ENCODE measurements at places on chromosomes 16 and 17.

DNA sequence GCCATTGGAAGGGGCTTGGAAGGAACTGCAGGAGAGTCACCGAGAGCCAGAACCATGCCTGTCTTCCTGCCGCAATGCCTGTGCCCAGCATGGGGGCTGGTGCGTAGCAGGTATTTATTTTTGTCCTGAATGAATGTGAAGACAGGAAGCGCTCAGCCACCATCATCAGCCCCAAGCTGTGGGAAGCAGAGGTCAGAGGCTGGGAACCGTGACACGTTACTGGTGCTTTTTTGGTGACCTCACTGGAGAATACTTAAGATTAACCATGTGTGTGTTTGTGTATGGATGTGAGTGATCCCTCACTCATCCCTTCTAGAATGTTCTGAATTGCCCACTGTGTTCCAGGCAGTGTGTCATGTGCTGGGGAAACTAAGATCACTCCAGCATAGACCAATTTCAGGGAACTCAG is 343.8 kb downstream of the SNX29 start:
- no peak for DNase-seq

DNA sequence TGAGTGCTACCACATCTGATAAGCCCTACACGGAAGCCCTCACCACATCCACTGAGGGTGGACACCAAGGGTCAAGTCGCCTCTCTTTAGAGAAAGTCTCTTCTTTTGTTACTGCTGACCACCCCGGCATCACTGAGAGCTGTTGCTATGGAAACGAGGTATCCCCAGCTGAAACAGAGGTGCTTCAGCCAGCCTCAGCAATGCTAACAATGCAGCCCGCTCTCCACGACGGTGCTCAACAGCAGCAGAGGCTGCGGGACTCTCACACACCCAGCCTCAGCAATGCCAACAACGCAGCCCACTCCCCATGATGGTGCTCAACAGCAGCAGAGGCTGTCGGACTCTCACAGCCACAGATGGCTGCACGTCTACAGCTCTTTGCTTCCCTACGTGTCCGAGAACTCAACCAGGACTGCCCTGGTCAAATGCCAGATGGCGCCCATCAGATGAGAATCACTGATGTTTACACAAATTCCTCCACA is 41.4 kb downstream of the VPS53 start:
- DNase-seq: peak; percentile 39

DNA sequence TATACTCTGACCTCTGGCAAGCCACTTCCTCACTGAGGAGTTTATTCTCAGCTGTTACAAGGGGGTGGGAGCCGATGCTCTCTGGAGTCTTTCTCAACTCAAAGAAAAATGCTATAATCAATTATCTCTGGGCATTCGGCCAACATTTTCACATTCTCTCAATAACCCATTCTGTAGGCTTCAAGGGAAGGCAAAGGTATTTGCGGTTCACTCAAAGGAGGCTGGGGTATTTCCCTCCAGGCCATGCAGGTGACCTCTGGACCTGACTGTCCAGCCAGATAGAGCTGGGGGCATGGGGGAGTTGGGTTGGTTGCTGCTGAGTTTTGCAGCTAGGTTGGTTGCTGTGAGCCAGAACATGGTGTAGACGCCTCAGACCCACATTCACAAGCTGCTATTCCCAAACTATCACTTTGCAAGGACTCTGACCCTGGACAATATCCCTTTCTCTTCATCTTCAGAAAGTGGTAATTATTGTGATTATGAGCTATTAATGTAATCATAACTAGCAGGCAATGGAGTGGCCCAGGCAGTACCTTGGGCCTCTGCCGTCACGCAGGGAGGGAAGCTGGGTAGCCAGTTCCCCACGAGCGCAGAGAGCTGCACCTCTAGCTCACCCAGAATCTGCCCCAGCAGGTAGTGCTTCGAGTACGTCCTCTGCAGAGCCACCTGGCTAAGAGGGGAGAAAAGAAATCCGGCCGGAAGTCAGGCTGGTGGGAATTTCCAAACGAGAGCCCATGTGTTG is 42.1 kb downstream of the AIPL1 start:
- DNase-seq: no peak

DNA sequence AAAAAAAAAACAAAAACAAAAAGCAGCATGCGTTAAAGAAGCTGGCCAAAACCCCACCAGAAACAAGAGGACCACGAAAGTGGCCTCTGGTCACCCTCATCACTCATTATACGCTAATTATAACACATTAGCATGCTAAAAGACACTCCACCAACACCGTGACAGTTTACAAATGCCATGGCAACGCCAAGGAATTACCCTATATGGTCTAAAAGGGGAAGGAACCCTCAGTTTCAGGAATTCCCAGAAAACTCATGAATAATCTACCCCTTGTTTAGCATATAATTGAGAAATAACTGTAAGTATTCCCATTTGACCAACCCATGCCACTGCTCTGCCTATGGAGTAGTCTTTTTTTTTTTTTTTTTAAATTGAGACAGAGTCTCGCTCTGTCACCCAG is 77.6 kb downstream of the EMP2 start:
- no peak for DNase-seq

DNA sequence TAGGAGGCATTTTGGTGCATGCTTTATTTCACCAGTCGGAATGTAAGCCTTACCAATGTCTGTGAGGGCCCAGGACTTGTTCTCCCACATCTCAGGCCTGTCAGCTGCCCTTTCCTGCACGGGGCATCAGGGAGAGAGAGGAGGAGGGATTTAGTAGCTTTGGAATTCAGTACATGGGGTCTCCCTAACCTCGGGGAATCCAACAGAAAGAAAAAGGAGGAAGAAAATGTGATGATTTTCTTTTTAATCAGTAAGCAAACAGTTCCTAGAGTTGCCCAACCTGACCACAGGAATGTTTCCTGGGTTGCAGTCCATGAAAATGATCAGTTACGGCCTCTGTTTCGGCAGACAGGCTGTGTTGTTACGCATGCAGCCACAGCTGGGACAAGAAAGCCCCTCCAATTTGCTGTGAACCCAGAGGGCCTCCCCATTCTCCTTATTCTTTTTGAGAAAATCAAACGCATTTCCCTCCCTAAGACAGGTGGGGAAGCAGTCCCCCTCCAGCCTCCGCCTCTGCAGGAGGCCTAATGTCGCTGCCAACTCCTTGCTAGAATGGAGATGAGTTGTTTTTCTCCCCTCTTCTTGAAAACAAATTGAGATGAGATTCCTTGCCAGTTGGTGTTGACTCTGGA is 53.1 kb upstream of the TANGO6 start:
- peak; percentile 45 for DNase-seq

DNA sequence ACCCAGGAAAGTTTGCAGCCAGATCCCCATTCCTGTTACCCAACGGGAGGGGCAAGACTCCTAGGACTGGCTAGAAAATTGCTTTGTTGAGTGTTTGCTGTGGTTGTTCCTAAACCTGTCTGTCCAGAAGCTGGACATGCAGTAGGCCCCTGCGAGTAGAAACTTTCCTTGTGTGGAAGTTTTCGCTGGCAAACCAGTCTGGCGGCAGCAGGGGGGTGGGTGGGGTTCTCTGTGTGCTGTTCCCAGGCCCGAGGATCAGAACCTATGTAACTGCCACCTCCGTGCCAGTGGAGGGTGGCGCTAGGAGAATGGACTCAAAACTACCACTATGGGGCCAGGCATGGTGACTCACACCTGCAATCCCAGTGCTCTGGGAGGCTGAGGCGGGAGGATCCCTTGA is 9.2 kb downstream of the SGSM2 start:
- no peak for DNase-seq

DNA sequence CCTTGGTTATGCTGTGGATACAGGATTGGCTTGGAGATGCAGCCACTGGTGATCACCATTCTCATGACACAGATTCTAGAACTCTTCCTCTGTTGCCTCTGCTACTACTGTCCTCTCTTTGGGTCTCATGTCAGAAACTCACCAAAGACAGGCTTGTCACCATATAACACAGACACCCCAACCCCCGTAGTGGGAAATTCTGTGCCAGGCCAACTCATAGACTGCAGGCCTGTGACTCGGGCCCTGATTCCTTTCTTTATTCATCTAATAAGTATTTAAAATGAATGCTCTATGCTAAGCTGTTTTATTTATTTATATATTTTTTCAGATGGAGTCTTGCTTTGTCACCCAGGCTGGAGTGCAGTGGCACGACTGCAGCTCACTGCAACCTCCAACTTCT is 9.5 kb downstream of the CYB5D2 start:
- DNase-seq: no peak

- DNase-seq: no peak
Measured at GRCh38 chr17:80790981-80791742, 200.5 kb upstream of the CHMP6 start.

- no peak for DNase-seq
Measured at GRCh38 chr17:18226284-18226945, 980 bp downstream of the LLGL1 start.

DNA sequence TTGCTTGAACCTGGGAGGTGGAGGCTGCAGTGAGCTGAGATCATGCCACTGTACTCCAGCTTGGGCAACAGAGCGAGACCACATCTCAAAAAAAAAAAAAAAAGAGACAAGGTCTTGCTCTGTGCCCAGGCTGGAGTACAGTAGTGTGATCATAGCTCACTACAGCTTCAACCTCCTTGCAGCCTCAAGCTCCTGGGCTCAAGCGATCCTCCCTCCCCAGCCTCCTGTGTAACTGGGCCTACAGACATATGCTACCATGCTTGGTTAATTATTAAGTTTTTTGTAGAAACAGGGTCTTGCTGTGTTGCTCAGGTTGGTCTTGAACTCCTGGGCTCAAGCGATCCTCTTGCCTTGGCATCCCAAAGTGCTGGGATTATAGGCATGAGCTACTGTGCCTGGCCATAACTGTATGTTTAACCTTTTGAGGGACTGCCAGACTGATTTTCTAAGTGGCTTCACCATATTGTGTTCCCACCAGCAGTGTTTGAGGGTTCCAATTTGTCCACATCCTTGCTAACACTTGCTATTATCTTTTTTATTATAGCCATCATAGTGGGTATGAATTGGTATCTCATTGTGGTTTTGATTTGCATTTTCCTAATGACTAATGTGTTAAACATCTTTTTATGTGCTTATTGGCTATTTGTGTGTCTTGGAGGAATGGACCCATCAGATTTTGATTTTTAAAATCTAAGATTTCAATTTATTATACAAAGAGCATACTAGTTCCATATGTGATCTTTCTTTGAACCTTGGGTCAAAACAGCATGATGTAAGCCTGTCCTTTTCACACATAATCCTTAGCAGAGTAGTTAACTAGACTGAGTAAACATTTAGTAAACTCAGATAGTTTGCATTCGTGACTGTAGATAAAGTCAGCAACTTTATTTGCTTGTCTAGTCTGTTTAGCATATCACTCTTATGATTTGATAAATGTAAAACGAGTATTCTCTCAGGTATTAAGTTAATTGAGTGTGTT is 38.1 kb upstream of the KPNB1 start:
- no peak for DNase-seq

GRCh38 chr17:48645639-48646182 is 19.6 kb upstream of the HOXB9 start:
- no peak for DNase-seq

GRCh38 chr17:75231071-75231470 is 25.6 kb downstream of the NUP85 start:
- DNase-seq: no peak

DNA sequence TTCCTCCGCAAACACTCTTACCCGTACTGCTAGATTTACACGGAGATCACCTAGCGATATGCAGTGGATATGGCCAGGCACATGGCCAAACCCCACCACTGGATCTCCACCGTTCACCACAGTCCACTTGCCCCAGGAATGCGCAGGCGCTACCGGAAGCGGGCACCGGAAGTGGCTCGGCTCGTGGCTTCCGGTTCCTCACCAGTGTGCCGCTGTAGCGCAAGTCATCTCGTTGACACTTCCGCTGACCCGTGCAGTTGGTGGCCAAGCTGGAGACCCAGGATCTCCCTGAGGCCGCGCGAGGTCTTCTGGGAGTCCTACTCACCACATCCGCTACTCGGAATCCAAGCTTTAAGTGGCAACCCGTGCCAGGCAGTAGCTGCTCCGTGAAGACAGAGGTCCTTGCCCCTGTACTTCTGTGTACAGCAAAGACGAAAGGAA is 11.5 kb downstream of the ZNF597 start:
- DNase-seq: peak; percentile 49

DNA sequence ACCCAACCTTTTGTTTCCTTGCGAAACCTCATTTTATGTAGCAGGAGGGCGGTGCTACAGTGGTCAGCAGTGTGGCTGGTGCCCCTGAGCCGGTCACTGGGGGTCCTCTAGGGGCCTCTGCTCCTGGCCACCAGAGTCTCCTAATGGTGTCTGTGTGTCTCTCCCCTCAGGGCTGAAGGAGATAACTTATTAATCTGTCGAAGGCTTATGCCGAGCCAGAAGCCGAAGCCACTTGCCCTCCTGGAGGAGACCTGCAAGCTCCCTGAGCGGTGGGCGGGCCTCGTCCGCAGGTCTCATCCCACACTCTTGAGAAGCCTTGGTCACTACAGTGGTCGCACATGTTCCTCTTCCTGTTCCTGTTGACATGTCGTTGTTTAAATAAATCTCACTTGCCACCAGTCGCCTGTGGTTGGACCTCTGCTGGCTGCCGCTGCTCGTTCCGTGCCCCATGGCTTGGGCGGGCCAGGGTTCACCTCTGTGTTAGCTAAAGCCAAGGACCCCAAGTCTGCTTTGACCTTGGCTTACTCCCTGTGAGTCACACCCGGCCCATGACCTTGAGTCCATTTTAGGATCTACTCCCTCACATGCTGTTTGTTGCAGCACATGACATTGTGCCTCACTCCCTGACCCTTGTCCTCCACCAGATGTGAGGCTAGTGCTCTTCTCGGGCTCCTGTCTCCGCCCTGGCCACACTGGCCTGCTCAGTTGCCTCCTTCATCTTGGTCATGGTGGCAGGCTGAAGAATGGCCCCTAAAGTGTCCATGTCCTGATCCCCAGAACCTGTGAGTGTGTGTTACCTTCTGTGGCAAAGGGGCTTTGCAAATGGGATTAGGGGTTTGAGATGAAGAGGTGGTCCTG is 38.7 kb upstream of the AQP8 start:
- DNase-seq: peak; percentile 12

All from right hindlimb (tissue), 1 donor.